ENCODE measurements at places on chromosomes 4 and X.

- peak; percentile 16 for DNase-seq
Observed at GRCh38 chr4:129428454-129428853, 332.5 kb downstream of the C4orf33 start.

- DNase-seq: no peak
Observed at GRCh38 chr4:142539796-142540482, 306.2 kb downstream of the INPP4B start.

GRCh38 chr4:178632415-178632814 is 1190.2 kb upstream of the AGA start:
- DNase-seq: peak; percentile 3

DNA sequence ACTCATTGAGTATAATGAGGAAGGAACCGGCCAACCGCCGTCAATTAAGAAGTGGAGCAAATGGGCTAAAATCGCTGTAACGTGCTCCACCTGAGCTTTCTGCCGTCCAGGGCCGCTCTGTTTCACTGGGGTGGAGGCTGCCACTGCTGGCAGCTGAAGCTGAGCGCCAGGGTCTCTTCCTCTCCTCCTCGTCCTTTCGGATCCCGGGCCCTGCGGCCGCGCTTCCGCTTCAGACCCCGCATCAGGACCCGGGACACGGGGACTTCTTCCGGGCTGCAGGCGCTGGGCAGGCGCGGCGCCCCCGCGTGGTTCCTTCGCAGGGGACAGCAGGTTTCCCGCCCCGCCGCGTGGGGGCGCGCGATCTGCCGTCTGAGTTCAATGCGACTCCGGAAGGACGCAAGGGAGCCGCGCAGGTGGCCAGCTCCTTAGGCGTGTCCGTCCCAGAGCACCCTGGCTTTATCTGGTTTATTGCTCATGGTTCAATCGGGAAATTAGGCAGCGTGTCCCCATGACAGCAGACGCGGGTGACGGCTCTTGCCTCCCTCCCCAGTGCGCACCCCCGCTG is 519.8 kb downstream of the TRIML1 start:
- DNase-seq: no peak

- no peak for DNase-seq
Observed at GRCh38 chr4:88609387-88609786, 17.1 kb downstream of the HERC3 start.

DNA sequence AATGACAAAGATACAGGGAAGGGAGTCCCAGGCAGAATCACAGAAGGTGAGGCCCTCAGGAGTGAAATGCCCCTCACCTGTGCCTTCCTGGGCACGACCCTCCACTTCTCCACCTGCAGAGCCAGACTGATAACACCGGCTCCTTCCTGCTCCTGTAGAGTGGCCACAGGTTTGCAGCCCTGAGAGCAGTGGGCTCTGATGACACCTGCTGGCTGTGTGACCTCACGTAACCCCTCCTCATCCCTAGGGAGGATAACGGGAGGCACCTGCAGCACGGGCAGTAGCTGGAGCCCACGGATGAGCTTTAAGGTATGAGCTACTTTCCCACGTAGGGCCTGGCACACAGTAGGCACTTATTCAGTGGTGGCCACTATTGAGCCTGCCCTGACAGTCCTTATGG is 25.5 kb upstream of the MAN2B2 start:
- no peak for DNase-seq

Measured in eye (tissue), 1 donor.